ENCODE measurements at places on chromosomes 6 and 20.

- DNase-seq = no peak
Observed at GRCh38 chr6:80886475-80886874, 780.0 kb downstream of the BCKDHB start.

DNA sequence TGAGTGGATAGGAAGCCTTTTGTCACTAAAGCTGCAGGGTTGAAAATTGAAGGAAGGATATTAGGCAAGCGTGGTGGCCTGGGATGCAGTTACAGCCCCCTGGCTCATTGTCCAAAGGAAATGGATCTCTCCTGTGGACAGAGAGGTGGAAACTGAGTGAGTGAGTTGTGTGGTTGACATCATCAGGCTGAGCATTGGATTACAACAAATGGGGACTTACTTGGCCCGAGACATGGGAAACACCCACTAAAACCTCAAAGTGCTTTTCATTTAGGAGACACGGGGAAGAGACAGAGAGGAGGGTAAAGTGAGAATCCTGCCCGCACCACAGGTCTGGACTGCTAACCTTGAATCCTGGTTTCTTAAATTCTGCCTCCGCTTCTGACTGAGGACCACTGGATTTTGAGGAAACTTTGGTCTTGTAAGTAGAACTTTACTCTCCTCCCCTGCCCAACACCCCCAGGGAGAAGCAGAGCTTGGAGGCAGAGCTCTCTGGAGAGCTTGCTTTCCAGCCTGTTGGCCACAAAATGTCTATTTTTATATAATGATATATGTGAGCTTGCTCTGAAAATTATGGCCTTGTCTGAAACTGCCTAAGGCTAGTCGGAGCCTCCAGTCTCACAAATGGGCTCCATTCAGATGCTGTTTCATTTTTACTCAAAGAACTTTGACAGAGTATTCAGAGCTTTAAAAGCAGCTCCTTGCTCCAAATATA, at the start of gene PKIG:
PKIG (plus strand) TSS at position 269 of the 715 bp plus-strand sequence. CDS start 31,978 bp downstream, outside the sequence.
- DNase-seq = no peak

DNA sequence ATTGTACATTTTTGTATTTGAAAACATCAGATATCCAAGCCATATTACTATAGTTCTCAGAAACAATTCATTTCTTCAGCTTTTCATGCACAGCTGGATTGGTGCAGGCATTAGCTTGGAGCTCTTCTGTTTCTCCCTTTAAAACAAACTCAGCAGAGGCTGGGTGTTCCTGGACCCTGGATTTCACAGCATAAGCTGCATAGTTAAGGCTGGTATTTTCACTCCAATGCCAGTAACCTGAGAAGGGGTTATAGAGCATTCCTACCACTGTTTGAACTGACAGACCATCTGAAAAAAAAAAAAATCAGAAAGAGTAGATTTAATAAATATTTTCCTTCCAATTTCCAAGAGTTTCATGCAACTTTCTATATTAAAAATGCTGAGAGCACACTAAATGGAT, 20.1 kb upstream of the FAXC start:
- DNase-seq = no peak

DNA sequence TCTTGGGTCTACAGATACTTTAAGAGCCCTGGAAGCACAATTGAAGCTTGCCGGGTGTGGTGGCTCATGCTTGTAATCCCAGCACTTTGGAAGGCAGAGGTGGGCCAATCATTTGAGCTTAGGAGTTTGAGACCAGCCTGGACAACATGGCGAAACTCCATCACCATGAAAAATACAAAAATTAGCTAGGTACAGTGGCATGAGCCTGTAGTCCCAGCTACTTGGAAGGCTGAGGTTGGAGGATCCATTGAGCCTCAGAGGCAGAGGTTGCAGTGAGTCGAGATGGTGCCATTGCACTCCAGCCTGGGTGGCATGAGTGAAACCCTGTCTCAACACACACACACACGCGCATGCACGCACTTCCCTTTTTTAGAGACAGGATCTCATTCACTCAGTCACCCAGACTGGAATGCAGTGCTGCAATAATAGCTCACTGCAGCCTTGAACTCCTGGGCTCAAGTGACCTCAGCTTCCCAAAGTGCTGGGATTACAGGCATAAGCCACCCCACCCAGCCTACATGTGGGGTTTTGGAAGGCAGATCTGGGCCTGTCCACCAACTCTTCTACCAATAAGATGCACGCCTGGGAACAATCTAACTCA, 182.5 kb upstream of the JARID2 start:
- no peak for DNase-seq

- DNase-seq = no peak
Observed at GRCh38 chr20:8005575-8006366, 13.8 kb downstream of the TMX4 start.

DNA sequence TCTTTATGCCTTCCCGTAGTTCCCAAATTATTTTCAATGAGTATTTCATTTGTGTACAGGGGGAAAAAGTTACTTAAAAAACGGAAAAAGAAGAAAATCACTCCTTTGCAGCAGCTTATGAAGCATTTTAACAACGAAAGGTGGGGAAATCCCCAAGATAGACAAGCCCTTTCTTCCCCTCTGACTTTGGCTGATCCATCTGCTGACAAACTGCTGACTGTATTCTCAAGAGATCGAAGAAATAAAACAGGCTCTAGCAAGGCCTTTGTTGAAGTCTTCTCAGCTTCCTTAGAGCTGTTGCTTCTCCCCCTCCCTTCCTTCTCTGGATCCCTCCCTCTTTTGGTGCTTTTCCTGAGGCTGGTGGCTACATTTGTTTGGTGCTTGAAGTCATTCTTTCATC, 325.2 kb downstream of the NRN1 start:
- DNase-seq = no peak

- DNase-seq = no peak
Observed at GRCh38 chr20:25467441-25467840, 60.0 kb downstream of the GINS1 start.

DNA sequence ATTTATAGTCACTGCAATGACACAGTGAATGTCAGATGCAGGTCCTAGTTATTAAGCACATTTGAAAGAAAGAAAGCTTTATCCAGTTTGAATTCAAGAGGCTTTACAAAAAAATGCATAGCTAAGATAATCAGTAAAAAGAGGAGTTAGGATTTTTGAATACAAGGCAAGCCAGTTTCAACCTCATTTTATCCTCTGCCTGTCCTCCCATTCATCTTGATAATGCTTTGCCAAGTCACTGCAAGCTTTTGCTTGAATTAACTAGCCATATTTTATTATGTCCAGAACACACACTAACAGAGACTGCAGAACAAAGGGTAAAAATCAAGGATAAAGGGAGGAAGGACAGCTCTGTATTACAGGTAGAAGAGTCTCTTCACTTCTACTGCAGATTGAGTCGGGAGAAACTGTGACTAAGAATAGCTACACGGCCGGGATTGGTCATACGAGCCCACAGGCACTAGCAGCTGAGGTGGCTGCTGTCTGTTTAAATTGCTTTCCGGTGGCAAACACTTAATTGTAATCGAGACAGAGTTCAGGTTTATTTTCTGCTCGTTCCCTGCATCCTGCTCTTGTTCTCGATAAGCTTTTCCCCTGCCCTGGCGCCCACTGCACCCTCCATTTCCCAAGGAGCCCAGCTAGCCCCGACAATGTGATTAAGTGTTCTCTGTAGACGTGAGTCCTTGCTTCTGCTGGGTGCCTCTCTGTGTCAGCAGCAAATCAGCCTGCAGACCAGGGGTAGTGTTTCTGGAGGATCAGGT, 30.5 kb upstream of the AKAP12 start:
- no peak for DNase-seq

DNA sequence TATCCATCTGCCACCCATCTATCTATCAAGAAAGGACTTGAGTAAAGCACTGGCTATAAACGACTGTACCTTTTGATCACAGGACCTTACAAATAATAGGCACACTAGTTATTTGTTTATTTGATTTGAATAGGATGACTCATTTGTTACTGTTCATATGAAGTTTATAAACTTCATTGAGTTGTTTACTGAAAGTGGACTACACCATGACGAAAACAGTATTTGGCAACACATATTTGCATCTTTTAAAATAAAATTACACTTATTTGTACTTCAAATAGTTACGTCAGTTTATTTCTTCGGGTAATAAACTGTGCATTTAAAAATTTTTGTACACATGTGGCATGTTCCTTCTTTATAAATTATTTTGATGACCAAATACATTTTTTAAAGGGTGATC, 133.0 kb downstream of the OGFRL1 start:
- no peak for DNase-seq

Measured in effector CD8-positive, alpha-beta T cell (primary cell).